ACHN (cell line): ENCODE measurements at places on chromosomes 11 and 22.

GRCh38 chr11:433641-434040 is 8.2 kb downstream of the ANO9 start:
- DNase-seq: no peak

- DNase-seq: no peak
Observed at GRCh38 chr22:41779929-41780505, 20.5 kb upstream of the CCDC134 start.

- DNase-seq: no peak
Observed at GRCh38 chr11:110019675-110020074, 73.5 kb upstream of the ZC3H12C start.

- no peak for DNase-seq
Observed at GRCh38 chr11:1701091-1701807, 4.3 kb downstream of the KRTAP5-6 start.

- no peak for DNase-seq
Observed at GRCh38 chr11:131645237-131645636, 274.8 kb downstream of the NTM start.
